ENCODE measurements at places on chromosomes 12 and 14. TPM values are rescaled to one million over a fixed set of nuclear protein-coding genes. Genes with fewer than 3 reads are reported as not detected.

DDN gene
- total RNA-seq, result 3.5 TPM

SERPINA9 gene
- total RNA-seq, result not detected

PPP4R4 gene
- total RNA-seq, result not detected

ACVRL1 gene
- 0.40 TPM for total RNA-seq

ITGB7 gene
- total RNA-seq, result 3.4 TPM

Measured in PC-3 (cell line).